Fibroblast of skin of left biceps (primary cell): ENCODE measurements at places on chromosomes 4 and X.

GRCh38 chr4:734951-735350, 29.3 kb downstream of the PCGF3 start:
- DNase-seq, result no peak

GRCh38 chr4:127698789-127699200, 31.4 kb upstream of the SLC25A31 start:
- peak; percentile 47 for DNase-seq

DNA sequence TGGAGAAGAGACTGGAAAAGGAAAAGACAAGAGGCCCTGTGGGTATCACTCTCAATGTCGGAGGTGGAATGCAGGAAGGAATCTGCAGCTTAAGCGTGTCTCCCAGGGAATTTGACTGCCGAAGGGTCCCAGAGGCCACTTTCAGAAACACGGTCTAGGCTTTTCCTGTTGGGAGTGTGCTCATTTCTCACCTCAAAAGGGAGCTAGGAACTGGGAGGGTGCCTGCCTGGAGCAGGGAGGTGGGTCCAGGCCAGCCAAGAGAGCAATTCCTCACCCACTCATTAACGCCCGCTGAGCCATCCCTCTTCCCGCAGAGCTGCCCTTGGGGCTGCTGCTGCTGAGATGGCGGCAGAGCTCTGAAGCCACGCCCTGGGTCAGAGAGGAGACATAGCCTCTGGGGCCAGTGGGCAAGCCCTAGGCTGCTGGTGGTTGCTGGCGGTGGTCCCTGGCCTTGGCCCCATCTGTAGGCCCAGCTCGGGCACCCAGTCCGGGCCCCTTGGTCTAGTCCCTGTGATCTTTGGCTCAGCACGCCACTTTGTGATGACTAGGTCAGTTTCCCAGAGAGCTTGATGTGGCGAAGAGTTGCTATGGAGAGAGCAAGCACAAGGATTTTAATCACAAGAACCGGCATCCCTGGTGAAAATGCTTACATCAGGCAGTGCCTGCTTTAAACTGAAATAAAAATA, 4.1 kb downstream of the ZNF185 start:
- no peak for DNase-seq

DNA sequence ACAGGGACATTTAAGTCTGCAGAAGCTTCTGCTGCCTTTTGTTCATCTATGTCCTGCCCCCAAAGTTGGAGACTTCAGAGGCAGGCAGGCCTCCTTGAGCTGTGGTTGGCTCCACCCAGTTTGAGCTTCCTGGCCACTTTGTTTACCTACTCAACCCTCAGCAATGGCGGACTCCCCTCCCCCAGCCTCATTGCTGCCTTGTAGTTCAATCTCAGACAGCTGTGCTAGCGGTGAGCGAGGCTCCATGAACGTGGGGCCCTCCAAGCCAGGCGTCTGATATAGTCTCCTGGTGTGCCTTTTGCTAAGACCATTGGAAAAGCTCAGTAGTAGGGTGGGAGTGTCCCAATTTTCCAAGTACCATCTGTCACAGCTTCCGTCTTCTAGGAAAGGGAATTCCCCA, 170.1 kb downstream of the CCNG2 start:
- no peak for DNase-seq

DNA sequence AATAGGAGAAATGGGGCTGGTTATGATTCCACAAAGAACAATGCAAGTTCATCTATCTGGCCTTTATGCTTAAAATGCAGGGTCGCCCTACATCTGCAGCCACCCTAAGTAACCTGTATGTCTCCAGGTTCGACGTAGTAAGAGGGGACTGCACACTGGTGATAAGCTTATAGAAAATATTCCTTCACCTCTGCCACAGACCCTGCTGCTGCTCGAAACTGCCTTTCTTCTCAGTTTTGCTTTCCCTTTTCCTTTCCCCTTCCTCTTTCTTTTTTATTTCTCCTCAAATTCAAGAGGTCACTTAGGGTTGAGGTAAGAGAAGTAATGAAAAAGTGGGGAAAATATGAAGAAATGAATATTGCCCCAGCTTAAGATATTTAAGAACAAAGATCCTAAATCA, 123.5 kb downstream of the DCHS2 start:
- no peak for DNase-seq

DNA sequence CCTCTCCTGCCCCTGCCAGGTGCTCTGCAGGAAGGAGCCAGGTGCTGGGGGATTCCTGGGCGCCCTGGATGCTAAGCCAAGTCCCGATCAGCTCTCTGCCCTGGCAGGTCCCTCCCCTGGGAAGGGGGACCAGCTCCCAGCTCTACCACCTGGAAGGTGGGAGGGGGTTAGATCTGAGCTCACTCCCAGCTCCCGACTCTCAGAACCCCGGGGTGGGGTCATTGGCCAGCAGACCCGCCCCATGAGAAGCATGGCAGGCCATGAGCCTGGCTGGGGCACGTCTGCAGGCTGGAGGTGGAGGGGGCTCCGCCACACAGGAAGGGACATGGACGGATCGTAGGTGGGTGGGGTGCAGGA, 83.4 kb upstream of the NKX1-1 start:
- no peak for DNase-seq

GRCh38 chr4:147717878-147718277, 14.0 kb upstream of the ARHGAP10 start:
- no peak for DNase-seq

GRCh38 chr4:122131562-122132157, 20.5 kb upstream of the BLTP1 start:
- no peak for DNase-seq

- no peak for DNase-seq
Observed at GRCh38 chr4:146435962-146436361, 85.8 kb downstream of the SLC10A7 start.

DNA sequence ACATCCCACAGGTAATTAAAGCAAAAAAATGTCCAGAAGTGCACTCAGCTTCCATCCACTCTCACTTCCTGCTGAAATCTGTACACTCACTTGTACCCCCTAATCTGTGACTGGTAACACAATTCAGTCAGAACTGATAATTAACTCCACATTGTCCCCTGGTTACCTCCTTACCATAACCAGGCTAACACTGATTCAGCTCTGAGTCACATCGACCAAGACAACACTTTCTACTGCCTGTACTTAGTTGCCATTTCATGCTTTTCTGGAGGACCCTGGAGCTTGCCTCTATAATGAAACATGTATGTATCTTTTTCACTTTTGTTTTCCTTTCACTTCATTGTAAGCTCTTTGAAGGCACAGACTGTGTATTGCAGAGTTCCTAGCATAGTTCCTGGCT, 130.9 kb upstream of the GABRG1 start:
- DNase-seq, result peak; percentile 64

- DNase-seq, result peak; percentile 6
Observed at GRCh38 chr4:101020956-101021355, 326.4 kb downstream of the PPP3CA start.

- no peak for DNase-seq
Observed at GRCh38 chr4:79083406-79084010, 144.3 kb upstream of the PAQR3 start.

- DNase-seq, result no peak
Observed at GRCh38 chr4:1561286-1561990, 122.7 kb downstream of the FAM53A start.

DNA sequence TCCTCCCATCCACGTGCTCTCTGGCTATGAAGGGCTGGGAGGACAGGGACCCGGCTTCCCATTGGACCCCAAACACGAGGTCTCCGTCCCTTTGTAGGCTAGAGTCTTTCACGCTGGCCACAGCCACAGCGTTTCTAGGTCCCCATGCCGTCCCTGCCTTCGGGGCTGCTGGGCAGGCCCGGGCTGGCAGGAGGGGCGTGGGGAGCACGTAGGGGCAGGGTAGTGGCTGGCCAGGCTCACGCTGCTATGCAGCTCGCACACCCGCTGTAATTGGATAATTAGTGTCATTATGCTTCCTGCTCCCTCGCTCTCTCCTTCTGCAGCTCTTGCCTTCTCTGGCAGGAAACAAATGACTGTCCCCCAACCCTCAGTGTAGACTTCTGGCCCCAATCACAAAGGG, 9.8 kb downstream of the ATP2B3 start:
- DNase-seq, result no peak

DNA sequence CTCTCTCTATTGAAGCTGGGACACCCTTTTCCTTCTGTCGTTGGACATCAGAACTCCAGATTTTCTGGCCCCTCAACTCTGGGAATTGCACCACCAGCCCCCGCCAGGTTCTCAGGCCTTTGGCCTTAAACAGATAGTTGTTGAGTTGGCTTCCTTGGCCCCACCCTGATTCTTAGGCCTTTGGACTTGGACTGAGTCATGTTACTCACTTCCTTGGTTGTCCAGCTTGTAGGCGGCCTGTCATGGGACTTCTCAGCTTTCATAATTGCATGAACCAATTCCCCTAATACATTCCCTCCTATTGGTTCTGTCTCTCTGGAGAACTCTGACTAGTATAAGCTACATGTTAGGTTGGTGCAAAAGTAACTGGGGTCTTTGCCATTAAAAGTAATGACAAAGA, 195.7 kb downstream of the GPAT3 start:
- DNase-seq, result no peak

GRCh38 chrX:154352466-154352865, 22.0 kb downstream of the FLNA start:
- no peak for DNase-seq

- DNase-seq, result no peak
Observed at GRCh38 chrX:144627947-144628346, 619.4 kb upstream of the SPANXN1 start.

DNA sequence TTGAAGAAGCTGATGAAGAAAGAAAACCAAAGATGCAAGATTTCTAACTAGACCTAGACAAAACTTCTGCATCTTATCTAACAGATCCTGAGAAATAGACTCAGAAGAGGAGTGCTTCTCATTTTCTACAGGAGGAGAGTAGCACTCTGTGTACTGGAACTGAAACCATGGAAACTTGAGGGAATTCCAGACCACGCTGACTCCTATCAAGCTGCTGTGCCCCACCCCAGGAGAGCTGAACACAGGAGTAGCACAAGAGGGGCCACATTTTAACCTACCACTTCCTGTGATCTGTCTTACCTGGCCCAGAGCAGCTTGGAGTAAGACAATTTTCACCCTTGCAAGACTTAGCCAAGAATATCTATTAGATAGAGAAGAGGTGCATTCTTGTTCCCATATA, 248.9 kb downstream of the SCFD2 start:
- DNase-seq, result no peak

- no peak for DNase-seq
Observed at GRCh38 chrX:103415528-103415927, 39.2 kb downstream of the BEX3 start.

- DNase-seq, result no peak
Observed at GRCh38 chr4:83516042-83516772, 19.7 kb upstream of the GPAT3 start.

DNA sequence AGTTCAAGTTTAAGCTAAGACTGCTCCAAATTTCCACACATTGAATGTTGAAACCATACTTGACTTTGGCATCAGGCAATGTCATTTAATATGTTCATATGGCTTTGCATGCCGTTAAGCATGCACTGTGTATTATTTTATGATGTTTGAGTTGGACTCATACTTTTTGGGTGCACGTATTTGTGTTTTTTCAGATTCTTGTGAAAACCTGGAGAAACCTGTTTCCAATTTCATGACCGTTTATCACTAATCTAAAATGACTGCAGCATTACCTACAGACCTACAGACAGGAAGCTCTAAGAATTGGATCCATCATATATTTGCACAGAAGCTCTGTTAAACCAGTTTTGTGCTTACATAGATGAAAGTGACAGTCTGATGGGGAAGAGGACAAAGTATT, 1093.0 kb upstream of the INTU start:
- no peak for DNase-seq

DNA sequence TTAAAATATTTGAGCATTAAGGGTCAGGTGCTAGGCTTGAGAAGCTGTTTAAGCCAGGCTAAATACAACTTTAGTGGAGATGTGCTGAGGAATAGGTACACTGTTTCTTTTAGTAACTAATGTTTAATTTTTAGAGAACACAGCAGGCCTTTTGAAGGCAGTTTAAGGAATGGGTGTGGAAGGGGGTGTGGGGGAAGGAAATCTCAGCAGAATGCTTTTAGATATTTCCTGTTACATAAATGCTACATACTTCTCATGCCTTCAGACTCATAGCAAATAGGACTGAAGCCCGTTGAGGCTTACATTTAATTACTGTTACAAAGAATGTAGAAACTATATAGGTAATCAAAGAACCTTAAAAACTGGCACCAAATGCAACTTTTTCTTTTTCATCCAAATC, 66.3 kb downstream of the WWC2 start:
- no peak for DNase-seq

DNA sequence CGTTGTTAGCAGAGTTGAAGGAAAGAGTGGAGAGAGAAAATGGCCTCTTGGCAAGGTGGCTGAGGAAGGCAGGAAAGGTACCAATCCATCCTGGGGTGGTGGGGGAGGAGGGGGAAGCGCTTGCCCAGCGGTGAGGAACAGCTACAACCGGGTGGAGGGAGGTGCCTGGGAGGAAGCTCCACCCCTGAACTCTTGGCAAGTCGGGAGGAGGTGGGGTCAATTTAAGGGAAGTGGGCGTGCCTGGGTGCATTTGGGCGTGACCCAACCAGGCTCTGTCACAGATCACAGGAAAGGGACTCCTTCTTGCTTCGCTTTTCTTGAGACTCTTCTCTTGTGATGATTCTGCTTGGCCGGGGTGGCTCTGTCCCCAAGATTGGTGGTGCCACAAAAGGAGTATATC, 41.7 kb downstream of the BCORL1 start:
- no peak for DNase-seq

DNA sequence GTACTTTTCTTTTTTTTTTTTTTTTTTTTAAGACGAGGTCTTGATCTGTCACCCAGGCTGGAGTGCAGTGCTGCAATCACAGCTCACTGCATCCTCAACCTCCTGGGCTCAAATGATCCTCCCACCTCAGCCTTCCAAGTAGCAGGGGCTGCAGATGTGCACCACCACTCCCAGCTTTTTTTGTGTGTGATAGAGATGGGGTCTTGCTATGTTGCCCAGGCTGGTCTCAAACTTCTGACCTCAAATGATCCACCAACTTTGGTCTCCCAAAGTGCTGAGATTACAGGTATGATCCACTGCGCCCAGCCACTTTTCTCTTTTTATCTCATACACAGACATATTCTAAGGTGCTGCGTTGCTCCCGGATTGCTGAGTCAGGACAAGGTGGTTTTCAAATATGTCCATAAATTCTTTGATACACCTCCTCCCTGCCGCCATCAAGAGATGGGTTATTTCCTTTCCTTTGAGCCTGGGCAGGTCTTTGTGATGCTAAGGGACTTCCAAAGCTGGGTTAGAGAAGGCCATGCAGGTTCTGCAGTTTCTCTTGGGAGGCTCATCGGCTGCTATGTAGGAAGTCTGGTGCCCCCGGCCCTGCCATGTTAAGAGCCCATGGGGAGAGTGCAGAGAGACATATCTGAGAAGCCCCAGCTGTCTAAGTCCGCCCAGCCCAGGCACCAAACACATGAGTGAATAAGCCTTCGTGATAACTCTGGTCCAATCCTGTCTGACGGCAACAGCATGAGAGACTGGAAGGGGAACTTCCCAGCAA, 8.4 kb upstream of the PLA2G12A start:
- no peak for DNase-seq
